CD4-positive, alpha-beta T cell treated with Interferon gamma for 1 hour (primary cell): ENCODE measurements at places on chromosomes 6 and 20.

DNA sequence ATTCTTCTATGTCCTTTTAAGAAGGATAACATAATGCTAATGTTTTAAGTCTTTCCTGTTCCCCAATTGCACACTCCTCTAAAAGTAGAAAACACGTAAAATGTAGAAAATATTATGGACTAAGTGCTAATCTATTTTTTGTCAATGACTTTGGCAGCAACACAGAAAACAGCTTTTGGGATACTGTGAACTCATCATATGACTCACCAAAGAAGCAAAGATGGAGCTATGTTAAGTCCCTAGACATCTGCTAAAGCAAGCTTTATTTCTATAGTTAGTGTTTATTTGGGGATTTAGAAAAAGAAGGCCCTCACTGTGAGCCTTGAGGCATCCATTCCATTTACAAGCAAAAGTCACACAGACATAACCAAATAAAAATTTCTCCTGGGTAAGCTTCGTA, 23.0 kb downstream of the OPN5 start:
- no peak for DNase-seq

DNA sequence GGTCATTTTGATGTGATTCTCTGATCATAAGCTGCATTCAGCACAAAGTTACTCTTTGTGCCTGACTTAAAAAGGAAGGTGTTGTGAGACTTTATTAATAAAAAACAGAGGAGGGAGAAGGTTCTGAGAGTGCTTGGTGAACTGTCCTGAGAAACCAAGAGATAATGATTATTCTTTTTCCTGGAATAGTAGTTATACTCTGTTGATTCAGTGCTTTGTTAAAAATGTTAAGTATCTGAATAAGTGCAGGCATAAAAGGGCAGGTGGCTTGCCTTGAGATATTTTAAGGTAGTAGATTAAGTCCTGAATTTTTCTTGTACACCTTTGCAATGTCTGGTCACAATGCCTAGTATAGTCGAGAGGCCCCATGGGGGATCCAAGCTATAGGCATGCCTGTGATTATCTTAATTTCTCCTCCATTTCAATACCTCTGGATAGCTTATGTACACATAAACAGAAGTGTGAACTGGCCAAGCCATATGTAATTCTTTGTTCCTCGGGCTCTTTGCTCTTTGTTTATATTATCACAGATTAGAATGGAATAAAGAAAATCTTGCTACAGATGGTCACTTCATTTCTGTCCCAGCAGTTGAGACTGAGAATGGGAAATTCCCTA, 50.0 kb downstream of the SOBP start:
- no peak for DNase-seq

GRCh38 chr20:4109307-4109940, 94.1 kb upstream of the RNF24 start:
- no peak for DNase-seq

DNA sequence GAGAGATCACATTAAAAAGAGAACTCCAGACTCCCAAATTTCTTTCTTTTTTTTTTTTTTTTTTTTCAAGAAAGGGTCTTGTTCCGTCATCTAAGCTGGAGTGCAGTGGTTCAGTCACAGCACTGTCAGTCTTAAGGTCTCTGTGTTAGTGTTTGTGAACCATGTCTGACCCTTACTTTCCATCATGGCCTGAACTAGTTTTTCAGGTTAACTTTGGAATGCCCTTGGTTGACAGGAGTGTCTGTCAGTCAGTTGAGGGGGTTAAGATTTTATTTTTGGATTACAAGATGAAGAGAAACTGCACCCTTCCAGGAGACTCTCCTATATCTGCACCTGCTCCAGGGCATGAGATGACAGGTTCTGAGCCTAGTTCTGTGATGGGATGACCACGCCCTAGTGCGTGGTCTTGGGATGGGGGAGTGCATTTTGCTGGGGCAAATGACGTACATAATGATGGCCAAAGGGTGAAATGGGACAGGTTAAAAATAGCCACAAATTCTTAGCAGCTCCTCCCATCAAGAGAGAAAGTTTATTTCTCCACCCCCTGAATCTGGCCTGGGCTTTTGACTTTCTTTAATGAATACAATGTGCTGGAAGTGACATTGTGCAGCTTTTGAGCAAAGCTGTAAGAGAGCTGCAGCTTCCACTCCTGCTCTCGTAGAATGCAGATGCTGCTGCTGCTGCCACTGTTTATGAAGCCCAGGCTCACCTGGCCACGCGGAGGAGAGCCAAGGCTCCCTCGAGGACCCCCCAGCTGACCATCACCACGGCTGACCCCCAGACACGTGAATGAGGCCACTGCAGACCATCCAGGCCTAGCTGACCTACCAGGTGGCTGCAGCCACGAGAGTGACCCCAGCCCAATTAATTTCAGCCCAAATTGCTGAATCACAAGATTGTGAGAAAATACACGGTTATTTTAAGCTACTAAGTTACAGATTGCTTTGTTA, 29.7 kb upstream of the FAM50B start:
- DNase-seq, result no peak

GRCh38 chr6:74585753-74586152, 620.1 kb downstream of the COL12A1 start:
- no peak for DNase-seq

DNA sequence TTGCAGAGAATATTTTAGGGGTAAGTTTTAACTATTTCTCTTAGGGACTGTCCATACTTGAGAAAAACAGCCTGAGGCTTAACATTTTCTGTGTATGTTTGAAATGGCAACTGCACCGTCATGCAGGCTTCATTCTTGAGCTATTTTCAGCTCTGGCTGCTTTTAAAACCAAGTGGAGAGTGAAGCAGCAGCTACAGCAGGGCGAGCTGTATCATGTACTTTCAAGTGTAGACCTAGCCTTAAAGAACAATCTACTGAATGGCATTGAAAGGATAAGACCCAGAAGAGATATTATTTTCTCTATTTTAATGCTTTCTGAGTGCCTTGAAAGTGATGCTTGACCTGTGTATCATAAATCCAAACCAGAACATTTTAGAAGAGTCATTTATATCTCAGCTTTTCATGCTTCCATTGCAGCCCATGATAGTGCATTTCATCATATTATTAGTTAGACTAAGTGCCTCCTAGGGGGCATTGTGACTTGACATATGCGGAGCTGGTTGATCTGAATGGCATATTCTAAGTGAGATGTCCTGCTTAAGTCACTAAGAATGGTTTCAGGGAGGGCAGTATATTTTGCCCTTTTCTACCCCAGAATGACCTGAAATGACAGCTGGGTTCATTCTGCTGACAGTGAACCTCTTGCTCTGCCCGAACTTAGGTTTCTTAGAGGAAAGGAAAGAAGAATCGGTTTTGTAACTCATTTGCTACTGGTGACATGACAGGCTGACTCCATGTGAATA, 85.3 kb downstream of the NKAIN2 start:
- DNase-seq, result no peak

GRCh38 chr6:138891255-138891986, 95.5 kb downstream of the ECT2L start:
- DNase-seq, result no peak

DNA sequence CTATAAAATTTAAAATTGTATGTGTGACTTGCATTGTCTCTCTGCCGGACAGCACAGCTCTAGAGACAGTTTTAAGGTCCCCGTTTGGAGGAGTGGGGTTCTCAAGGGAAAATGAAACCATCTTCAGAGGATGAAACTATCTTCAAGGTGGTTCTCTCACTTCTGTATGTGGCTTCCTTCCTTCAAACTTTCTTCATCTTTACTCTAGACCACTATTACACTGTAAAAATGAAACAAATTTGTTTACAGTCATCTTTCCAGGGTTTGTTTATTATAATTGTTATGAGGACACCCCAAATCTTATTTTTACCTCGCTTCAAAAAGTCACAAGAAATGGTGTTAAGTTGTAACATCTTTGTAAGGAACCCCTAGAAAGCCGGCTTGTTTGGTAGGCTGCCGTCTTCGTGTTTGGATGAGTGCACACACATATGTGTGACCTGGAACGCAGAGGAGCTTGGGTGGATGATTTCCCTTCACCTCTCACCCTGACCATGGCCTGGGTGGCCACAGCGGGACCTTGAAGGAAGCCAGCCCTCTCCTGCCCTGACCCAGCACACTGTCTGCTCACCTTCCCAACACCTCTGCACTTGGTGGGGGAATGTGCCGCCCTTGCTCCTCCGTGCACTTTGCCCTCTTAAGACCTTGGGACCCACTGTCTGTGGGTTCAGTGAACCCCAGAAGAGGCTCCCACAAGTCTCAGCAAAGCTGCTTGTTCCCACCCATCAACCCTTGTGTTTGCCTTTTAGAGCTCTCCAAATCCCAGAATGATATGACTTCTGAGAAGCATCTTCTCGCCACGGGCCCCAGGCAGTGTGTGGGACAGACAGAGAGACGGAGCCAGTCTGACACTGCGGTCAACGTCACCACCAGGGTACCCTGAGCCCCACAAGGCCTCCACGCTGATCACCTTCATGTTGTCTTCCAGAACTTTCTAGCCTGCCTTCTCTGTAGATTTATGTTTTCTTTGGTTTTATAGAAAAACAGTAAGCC, 67.8 kb downstream of the SYTL3 start:
- DNase-seq, result peak; percentile 34

DNA sequence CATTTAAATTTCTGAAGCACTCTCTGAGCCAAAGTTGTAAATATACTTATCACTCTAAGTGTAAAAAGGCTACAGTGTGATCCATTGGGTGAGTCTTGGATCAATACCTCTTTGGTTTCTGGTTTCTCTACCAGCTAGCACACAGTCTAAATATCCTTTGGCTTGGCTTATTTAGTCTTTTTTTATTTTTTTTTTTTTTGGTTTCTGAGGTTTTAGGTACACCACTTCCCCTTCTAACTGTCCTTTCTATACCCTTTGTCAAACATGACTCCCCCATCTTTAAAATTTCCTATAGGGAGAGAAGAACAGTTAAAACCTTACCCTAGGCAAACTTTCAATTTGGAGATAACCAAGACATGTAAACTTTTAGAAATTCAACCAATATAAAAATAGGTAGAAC, 379.0 kb downstream of the PHF3 start:
- DNase-seq, result no peak

DNA sequence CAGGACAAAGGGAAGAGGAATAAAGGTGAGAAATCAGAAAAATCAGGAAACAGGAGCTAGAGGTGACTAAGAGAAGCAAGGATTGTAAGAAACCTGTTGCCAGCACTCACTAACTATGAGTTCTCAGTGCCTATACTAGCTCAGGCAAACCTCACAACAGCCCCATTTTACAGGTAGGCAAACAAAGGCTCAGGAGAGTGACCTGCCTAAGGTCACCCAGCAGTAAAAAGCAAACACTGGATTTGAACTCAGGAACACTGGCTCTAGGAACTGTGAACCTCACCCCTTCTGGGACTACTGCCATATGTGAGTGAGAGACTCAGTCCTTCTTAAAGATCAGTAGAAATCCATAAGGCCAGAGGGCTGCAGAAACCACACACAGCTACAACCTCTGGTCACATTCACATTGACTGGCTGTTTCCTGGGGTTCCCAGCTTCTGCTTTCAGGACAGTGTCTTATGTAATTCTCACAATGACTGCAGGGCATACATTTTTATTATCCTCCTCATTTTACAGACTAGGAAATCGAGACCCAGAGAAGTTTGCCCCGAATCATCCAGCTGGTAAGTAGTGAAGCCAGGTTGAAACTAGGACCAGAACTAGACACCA, 80.7 kb upstream of the MAFB start:
- DNase-seq, result no peak

DNA sequence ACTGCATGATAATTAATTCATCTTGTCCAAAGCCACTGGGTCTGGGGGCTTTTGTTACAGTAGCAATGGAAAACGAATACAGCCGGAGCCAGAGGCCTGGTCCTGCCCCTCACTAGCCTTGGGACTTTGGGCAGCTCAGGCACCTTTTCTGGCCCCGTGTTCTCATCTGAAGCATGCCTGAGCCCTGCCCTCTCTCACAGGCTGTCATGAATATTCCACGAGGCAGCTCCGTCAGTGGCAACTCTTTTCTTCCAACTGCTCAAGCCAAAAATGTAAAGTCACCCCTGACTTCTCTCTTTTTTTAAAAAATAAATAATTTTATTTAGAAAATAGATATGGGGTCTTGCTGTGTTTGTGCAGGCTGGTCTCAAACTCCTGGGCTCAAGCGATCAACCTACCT, 5.3 kb downstream of the BNIP5 start:
- DNase-seq, result no peak

- no peak for DNase-seq
Measured at GRCh38 chr6:119052987-119053386, 25.5 kb downstream of the FAM184A start.

DNA sequence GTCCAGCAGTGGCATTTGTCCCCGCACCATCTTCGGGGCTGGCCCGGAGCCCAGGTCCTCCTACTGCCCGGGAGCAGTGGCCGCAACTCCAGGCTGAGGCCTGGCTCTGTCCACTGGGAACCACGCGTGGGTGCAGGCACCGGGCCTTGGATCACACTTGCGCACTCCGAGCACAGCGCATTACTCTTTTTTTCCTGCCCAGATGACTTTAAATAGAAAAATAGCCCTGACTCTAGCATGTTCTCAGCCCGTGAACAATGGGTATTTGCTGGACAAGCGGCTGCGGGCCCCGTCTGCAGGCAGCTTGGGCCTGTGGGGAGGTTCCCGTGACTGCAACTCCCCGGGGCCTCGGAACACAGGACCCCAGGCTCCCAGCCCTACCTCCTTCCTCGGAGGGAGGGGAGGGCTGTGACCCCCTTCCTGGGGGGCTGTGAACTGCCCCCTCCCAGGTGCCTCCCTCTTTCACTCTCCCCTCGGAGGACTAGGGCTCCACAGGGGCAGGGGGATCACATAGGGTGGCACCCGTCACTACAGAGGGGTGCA, 162.2 kb downstream of the TBXT start:
- no peak for DNase-seq

DNA sequence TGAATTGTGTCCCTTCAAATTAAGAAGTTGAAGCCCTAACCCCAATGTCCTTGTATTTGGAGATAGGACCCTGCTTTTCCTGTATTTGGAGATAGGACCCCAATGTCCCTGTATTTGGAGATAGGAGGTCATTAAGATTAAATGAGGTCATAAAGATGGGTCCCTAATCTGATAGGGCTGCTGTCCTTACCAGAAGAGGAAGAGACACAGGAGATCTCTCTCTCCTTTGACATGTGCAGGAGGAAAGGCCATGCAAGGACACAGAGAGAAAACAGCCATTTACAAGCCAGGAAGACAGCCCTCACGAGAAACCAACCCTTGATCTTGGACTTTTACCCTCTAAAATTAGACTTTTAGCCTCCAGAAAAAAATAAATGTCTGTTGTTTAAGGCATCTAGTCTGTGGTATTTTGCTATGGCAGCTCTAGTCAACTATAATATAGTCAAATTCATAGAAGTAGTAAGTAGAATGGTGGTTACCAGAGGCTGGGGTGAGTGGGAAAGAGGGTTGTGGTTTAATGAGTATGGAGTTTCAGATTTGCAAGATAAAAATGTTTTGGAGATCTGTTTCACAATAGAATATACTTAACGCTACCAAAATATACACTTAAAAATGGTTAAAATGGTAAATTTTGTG, 59.3 kb downstream of the UBE3D start:
- no peak for DNase-seq

GRCh38 chr6:15413466-15414234, 167.8 kb downstream of the JARID2 start:
- DNase-seq, result no peak

DNA sequence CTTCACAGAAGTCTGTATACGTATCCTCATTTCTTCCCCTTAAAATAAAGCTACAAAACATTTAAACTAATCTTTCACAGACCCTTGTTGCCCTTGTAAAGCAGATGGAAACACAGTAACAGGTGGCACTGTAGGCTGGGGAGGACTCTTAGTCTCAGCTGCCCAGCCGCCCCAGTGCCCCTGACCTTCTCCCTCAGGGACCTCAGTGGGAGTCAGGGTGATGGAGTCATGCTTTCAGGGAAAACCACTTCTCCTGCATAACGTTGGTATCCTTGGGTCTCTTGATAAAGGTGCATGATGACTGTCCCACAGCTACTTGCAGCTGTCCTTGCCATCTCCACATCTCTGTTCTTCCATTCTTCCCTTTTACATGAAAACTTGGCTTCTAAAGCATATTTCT, 198.6 kb downstream of the CDKAL1 start:
- no peak for DNase-seq
